ENCODE measurements at places on chromosomes 5 and 9.

DNA sequence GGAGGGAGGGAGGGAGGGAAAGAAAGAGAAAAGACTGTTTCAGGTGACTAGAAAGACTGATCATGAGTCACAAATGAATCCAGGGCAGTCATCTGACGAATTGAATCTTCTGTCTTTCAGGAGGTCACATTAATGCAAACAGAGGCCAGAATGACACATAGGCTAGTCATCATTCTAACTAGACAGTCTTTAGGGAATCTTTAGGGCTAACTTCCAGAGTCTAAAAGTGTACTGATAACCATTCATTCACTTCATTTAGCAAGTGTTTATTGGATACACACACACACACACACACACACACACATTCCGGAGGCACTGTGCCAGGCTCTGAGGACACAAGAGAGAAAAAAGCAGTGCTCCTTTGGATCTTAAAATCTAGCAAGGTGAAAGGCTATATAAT is 156.7 kb downstream of the EBF1 start:
- no peak for DNase-seq

DNA sequence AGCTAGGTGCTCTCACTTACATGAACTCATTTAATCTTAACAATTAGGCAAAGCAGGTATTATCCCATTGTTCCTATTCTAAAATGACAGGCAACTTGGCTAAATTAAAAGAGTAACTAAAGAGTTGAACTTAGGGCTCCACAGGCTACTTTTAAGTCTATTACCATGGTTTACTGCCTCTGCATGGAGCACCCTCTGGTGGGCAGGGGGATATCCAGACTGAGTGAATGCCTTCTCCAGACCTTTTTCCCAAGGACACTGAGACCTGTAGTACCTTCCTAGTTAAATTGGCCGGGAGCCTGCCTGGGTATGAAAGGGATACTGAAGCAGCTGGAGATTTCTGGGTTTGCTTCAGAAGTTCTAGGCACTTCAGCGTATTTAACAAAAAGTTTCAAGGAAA is 238.1 kb downstream of the ELAVL2 start:
- no peak for DNase-seq

DNA sequence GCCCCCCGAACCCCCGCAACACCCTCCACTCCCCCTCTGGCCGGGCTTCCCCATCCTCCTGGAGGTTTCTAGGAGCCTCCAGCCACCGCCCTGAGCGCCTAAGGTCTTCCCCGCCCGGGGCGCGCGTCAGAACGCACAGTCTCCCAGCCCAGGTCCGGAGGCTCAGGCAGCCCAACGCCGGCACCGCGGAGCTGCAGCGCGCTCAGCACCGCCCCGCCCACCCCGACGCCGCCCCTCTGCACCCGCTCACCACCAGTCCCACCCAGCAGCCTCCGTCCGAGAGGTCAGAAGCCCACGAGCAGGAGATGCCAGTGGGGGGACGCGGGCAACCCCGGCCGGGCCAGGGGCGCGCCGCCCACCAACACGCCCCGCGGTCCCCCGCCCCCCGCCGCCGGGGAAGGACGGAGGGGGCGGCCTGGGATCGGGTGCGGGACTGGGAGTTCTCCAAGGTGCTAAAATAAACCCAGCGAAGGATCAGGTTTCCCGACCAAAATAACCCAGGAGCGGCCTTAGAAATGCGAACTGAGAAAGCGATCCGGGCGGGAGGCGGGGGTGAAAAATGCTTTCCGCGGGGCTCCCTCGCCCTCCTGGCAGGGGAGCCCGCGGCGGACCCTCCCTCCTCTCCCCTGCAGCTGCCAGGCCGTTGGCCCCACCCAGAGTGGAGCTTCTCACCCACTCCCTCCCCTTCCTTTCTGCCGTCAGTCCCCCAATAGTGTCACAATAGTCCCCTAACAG is 6.5 kb upstream of the FAM78A start:
- no peak for DNase-seq

- no peak for DNase-seq
Observed at GRCh38 chr9:93598647-93599241, 22.4 kb downstream of the PHF2 start.

DNA sequence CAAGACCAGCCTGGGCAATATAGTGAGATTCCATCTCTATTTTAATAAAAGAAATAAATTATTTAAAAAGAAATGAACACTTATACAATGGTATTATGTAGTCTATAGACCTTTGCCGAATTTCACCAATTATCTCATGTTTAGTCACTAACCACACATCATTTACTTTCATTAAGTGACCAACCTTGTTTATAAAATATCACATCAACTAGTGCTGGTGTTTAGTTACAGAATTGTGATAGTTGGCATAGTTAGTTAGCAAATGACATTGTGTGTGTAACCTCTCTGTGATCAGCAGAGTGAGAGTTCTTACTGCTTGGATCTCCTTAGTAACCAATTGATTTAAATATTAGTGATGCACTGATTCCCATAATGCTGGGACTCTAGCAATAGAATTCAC is 71.8 kb downstream of the PRR16 start:
- no peak for DNase-seq

DNA sequence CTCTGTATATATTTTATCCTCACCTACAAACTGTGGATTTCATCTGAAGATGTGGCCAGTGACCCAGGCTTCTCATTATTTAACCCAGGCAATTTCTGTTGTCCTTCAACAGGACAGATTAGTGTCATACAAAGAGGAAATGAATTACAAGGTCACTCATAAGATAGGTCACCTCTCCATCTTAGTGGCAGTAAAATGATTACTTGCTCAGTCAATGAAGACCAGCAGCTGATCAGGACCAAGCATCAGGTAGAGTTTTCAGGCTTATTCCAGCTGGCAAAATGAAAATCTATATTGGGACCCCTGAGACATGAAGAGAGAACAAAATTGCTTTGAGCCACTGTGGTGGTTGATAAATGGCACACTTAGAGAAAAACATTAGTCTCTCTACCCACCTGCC is 135.2 kb upstream of the PRDM9 start:
- no peak for DNase-seq

- no peak for DNase-seq
Observed at GRCh38 chr5:176535664-176536131, 1.5 kb downstream of the RNF44 start.

DNA sequence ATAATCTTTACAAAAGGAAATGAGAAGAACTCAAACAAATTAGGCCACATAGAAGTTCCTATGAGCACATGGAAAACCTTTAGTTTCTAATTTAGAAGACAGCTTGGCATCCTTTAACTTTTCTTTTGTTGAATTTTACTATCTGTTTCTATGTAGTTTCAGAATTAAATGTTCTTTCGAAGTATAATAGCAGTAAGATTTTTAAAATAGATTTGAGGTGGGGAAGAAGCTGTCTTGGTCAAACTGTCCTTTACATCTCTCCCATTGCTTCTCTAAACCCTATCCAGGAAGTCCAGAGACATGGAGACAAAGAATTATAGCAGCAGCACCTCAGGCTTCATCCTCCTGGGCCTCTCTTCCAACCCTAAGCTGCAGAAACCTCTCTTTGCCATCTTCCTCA is at the start of gene OR1L4:
TSS of gene OR1L4 (plus strand) at position 301 of the 400 bp plus-strand sequence. CDS start at position 301, 0 bp downstream.
- no peak for DNase-seq

Measured in NCI-H2029 treated with DMSO at 0.1 percent for 48 hours (cell line).